ENCODE measurements at places on chromosomes 4 and X.

- peaks cover 19% of the 10 kb centered on the region for H3K27me3 ChIP-seq
- no peak overlapping the region for H3K4me3 ChIP-seq
- no peak overlapping the region for H3K27ac ChIP-seq
- no peaks in the 10 kb centered on the region for H3K4me1 ChIP-seq
Observed at GRCh38 chrX:13081395-13082205, 37.2 kb upstream of the FAM9C start.

DNA sequence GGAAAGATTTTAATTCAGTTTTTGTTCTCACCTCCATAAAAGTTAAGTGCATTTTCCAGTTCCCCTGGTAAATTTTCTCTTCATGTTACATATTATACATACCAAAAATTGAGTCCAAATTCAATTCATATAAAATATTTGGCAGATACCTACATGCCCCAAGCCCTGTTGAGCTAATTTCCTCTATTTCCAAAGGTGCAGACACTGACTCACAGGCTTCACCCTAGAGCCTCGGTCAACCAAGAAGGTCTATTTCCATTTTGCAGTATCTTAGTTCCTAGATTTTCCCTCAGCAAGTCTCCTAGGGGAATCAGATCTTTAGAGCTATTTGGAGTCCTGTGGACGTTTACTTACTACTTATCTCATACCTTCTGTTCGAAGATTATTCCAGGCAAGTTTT lies 174.4 kb downstream of the TSPAN5 start:
- no peak overlapping the region for H3K27ac ChIP-seq
- H3K27me3 ChIP-seq: no peaks in the 10 kb centered on the region
- no peak overlapping the region for H3K4me3 ChIP-seq

DNA sequence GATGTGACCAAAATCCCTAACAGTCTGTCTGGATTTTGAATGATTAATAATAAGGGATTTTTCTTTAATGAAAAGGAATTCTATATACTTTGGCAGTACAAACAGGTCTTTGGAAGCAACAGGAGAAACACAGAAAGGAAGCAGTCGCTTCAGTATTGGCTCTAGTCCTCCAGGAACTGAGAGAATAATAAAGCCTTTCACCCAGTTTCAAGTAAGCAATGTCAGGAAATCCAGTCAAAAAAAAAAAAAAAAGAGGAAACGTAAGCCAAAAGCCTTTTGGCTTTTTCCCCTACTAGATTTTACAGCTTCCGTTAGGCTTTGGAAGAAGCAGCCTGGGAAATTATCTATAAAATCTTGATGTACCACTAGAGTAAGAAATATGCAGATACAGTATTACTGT lies 61.7 kb upstream of the HDAC8 start:
- no peaks in the 10 kb centered on the region for H3K36me3 ChIP-seq
- H3K27ac ChIP-seq: no peak overlapping the region
- no peak for DNase-seq
- H3K4me3 ChIP-seq: no peak overlapping the region

GRCh38 chrX:73965833-73966232 lies 338.1 kb upstream of the ZCCHC13 start:
- no peak overlapping the region for H3K4me3 ChIP-seq
- DNase-seq: peak; percentile 74
- H3K36me3 ChIP-seq: peaks cover 14% of the 10 kb centered on the region
- H3K27ac ChIP-seq: no peak overlapping the region
- H3K27me3 ChIP-seq: no peaks in the 10 kb centered on the region

- no peaks in the 10 kb centered on the region for H3K4me1 ChIP-seq
- no peak for DNase-seq
- no peaks in the 10 kb centered on the region for H3K27me3 ChIP-seq
- H3K4me3 ChIP-seq: no peak overlapping the region
- H3K27ac ChIP-seq: no peak overlapping the region
Observed at GRCh38 chr4:156892805-156893204, 78.8 kb downstream of the PDGFC start.

- no peaks in the 10 kb centered on the region for H3K36me3 ChIP-seq
- H3K4me1 ChIP-seq: no peaks in the 10 kb centered on the region
- no peak overlapping the region for H3K27ac ChIP-seq
- H3K4me3 ChIP-seq: no peak overlapping the region
- DNase-seq: peak; percentile 47
Observed at GRCh38 chrX:18676050-18676449, 4.1 kb upstream of the RS1 start.

DNA sequence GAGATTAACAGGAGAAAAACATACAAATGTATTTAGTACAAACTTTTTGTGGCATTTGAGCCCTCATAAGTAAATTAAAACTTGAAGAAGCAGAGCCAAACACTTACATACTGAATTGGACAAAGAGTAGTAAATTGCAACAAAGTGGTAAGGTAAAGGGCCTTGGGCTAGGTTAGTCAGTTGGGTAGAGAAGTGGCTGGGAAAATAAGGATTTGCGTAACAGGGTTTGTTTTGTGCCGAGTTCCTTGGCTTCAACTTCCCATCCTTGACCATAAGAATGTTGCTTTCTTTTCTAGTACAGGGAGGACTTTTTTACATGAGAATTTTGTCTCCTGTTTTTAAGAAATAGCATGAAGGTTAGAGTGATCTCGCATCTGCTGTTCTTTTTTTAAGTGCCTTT lies 33.3 kb upstream of the DSPP start:
- no peaks in the 10 kb centered on the region for H3K27me3 ChIP-seq
- no peaks in the 10 kb centered on the region for H3K4me1 ChIP-seq
- no peaks in the 10 kb centered on the region for H3K36me3 ChIP-seq
- no peak overlapping the region for H3K27ac ChIP-seq
- DNase-seq: no peak

DNA sequence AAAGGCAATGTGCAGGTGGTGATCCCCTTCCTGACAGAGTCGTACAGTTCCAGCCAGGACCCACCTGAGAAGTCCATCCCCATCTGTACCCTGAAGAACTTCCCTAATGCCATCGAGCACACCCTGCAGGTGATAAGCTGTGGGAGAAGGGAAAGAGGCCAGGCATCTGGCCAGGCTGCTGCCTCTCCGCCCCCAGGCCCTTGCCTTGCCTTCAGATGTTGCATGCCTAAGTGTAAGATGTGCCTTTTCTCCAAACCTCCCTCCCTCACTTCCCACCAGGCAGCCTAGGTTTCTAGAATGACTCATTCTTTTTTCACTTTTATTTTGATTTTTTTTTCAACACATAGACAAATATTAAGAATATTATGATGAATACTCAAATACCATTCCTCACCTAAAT lies 12.2 kb upstream of the CDK16 start:
- DNase-seq: no peak
- H3K4me1 ChIP-seq: no peaks in the 10 kb centered on the region
- peaks cover 87% of the 10 kb centered on the region for H3K36me3 ChIP-seq
- no peak overlapping the region for H3K4me3 ChIP-seq
- no peak overlapping the region for H3K27ac ChIP-seq

GRCh38 chr4:14855719-14856061 lies 146.6 kb upstream of the CPEB2 start:
- no peaks in the 10 kb centered on the region for H3K36me3 ChIP-seq
- DNase-seq: peak; percentile 17
- no peak overlapping the region for H3K27ac ChIP-seq
- H3K27me3 ChIP-seq: no peaks in the 10 kb centered on the region

DNA sequence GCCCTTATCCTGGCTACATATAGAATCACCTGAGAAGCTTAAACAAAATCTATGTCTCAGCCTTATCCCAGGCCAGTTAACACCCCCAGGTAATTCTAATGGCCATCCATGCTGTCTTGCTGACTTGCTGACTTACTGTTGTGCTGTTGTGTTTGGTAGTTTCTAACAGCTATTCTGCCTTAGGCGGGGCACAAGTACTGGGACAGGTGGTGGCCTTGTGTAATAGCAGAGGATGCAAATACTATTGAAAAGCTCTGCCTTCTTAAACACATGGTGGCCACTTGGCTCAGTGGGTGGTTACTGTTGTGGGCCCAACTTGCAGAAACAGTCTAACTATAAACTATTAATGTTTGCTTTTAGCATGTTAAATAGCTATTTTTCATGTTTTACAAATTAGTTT lies 56.2 kb downstream of the CDS1 start:
- peaks cover 3% of the 10 kb centered on the region for H3K36me3 ChIP-seq
- H3K4me3 ChIP-seq: no peak overlapping the region
- H3K4me1 ChIP-seq: no peaks in the 10 kb centered on the region
- no peak overlapping the region for H3K27ac ChIP-seq
- H3K27me3 ChIP-seq: no peaks in the 10 kb centered on the region

DNA sequence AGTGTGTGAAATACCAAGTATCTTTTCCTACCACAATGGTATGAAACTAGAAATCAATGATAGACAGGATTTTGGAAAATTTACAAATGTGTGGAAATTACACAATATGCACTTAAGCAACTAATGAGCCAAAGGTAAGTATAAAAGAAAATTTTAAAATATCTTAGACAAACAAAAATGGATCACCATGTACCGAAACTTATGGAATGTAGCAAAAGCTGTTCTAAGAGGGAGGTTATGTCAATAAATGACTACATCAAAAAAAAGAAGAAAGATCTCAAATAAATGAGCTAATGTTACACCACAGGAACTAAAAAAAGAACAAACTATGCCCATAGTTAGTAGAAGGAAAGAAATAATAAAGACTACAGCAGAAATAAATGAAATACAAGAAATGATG lies 1084.1 kb downstream of the TECRL start:
- H3K27me3 ChIP-seq: no peaks in the 10 kb centered on the region
- DNase-seq: no peak
- no peaks in the 10 kb centered on the region for H3K36me3 ChIP-seq
- H3K4me3 ChIP-seq: no peak overlapping the region
- H3K4me1 ChIP-seq: no peaks in the 10 kb centered on the region

DNA sequence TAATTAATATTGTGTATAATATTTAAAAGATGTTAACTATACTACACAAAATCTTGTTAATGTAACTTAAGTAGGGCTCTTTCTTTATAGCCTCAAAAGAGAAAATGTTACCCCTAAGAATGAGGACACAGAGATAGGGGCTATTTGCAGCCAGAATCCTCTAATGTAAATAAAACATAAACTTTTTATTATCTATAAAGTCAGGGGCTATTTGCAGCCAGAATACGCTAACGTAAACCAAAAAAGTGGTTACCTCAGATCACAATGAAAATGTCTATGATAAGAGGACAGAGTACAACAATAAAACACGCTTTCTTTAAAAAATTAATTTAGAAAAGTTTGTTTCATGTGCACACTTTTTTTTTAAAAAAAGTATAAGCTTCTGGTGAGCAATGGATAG lies 229.9 kb upstream of the PITX2 start:
- DNase-seq: no peak
- no peak overlapping the region for H3K4me3 ChIP-seq
- H3K4me1 ChIP-seq: no peaks in the 10 kb centered on the region
- H3K36me3 ChIP-seq: no peaks in the 10 kb centered on the region

DNA sequence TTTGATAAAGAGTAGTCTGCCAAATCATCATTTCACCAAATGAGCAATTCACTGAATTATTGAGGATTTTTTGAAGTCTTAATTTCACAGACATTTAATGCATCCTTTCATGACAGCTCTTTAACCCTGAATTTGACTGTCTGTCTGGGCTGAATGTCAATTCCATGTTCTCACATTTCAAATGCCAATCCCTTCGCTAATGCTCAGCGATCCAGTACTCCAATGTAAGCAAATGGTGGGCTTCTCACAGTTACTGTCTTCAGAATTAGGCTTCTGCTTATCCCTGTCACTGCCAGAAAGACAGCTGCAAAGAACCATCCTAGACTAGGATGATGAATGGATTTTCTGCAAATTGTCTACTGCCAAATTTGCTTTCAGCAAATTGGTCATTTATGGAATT lies 36.2 kb upstream of the USP38 start:
- no peak overlapping the region for H3K4me3 ChIP-seq
- H3K36me3 ChIP-seq: no peaks in the 10 kb centered on the region
- H3K27ac ChIP-seq: no peak overlapping the region
- no peaks in the 10 kb centered on the region for H3K27me3 ChIP-seq
- no peaks in the 10 kb centered on the region for H3K4me1 ChIP-seq

DNA sequence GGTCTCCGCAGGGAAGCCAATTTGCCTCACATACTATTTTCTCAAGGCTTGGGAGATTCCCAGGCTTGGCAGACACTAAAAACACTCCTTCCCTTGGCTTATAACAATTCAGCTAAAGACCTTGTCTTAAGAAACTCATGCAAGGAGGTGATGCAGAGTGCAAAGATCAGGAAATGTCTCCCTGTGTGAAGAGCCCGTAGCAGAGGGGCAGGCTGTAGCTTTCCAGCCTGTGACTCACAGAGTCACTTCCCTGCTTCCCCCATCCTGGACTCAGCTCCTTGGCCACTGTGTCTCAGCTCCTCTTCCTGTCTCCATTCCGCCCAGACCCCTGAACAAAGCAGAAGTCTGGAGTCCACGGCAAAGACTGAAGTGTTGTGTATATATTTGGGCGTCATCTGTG lies 56.1 kb downstream of the KDR start:
- peaks cover 5% of the 10 kb centered on the region for H3K4me1 ChIP-seq
- H3K27me3 ChIP-seq: no peaks in the 10 kb centered on the region
- no peaks in the 10 kb centered on the region for H3K36me3 ChIP-seq
- no peak overlapping the region for H3K4me3 ChIP-seq
- no peak for DNase-seq

GRCh38 chr4:61397174-61397573 lies 197.0 kb downstream of the ADGRL3 start:
- H3K4me3 ChIP-seq: no peak overlapping the region
- no peak for DNase-seq
- no peak overlapping the region for H3K27ac ChIP-seq
- no peaks in the 10 kb centered on the region for H3K4me1 ChIP-seq
- no peaks in the 10 kb centered on the region for H3K36me3 ChIP-seq
- H3K27me3 ChIP-seq: no peaks in the 10 kb centered on the region

DNA sequence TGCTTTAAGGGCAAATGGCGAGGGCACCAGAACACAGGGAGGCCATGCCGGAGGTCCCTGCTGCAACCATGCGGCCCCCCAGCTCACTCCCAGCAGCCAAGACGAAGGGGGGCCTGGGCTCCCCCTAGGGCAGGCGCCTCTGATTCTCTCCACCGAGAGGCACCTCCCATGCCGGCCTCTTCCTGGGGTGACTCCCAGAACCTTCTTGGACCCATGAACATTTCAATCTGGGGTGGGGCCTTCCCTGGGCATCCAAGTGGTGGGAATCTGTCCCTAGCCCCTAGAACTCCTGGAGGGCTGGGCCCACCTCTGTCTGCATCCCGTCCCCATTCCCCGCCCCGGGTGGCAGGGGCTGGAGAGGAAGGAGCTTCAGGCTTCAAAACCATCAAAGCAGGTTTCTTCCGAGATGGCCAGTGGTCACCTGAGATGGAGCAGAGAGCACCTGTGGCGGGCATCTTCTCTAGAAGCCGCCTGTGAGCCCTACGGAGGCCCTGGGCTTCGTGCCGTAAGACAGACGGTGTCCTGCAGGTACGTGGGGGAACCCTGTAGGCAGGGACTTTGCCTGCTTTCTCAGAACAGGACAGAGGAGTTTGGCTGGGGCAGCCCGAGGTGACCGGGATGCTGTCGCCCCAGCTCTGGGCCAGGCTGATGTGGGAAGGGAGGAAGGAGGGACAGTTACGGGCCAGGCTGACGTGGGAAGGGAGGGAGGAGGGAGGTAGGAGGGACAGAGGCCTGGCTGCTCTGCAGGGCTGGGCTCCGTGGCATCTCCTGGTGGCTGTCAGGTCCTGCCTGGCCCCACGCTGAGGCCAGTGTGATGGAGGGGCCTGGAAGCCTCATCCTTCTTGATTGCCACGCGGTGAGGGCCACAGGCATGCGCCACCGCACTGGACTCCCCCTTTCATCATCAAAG lies 6.8 kb upstream of the SLC25A6 start:
- peaks cover 45% of the 10 kb centered on the region for H3K36me3 ChIP-seq
- no peak overlapping the region for H3K4me3 ChIP-seq
- no peaks in the 10 kb centered on the region for H3K4me1 ChIP-seq
